Activated CD8-positive, alpha-beta T cell treated with anti-CD3 and anti-CD28 coated beads for 36 hours (primary cell): ENCODE measurements at places on chromosomes 6 and 20. TPM values are rescaled to one million over a fixed set of nuclear protein-coding genes. Genes with fewer than 3 reads are reported as not detected.

Gene TAAR1
- not detected for total RNA-seq

Gene BMP6
- total RNA-seq: 0.18 TPM

Gene FRS3
- 4.1 TPM for total RNA-seq

Gene OLIG3
- total RNA-seq: 0.61 TPM

Gene TP53TG5
- total RNA-seq: not detected

Gene SYCP2L
- total RNA-seq: 0.32 TPM

Gene SLC24A3
- total RNA-seq: not detected

Gene CCN2
- not detected for total RNA-seq

Gene GHRH
- total RNA-seq: not detected

Gene GDAP1L1
- 0.18 TPM for total RNA-seq

Gene PDE7B
- total RNA-seq: 0.68 TPM

Gene LY86
- 0.32 TPM for total RNA-seq

Gene ARG1
- not detected for total RNA-seq

Gene IFT52
- total RNA-seq: 14.2 TPM

Gene BMP2
- not detected for total RNA-seq

Gene VIP
- not detected for total RNA-seq

Gene ZNF292
- 78.3 TPM for total RNA-seq

Gene SRSF12
- total RNA-seq: 1.1 TPM

Gene ARMH2
- total RNA-seq: 0.40 TPM

Gene LAMP5
- total RNA-seq: not detected

Gene KHDC1L
- total RNA-seq: not detected

Gene TRIM38
- total RNA-seq: 8.0 TPM

Gene WFDC10B
- total RNA-seq: not detected

Gene RIPOR2
- 96.3 TPM for total RNA-seq

Gene SIGLEC1
- not detected for total RNA-seq

Gene C20orf141
- total RNA-seq: not detected

Gene CD40
- 3.5 TPM for total RNA-seq

Gene SNAP91
- total RNA-seq: not detected

Gene ACTL10
- total RNA-seq: 2.4 TPM

Gene TGM2
- not detected for total RNA-seq

Gene GGT7
- total RNA-seq: 13.2 TPM

Gene SYTL3
- 163 TPM for total RNA-seq

Gene KCNB1
- not detected for total RNA-seq

Gene TSPO2
- total RNA-seq: not detected

Gene HTR1E
- total RNA-seq: not detected

Gene C6orf163
- 1.4 TPM for total RNA-seq
